ENCODE measurements at places on chromosomes 11 and 22.

DNA sequence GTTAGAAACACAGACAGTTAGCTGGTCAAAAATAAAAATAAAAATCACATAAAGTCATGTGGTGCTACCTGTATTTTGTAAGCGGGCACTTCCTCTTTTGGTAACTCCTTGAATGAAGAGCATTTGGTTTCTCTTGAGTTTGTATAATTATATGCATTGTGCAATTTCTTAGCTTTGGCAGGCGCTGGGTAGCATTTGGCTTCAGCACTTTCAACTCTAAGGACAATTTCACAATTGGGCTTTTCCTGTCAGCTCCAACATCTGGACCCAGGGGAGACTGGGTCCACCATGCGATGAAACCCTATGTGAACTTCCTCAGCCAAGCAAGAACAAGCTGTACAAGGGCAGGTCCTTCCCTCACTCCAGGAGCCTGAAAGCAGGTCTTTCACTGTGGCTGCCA, 169.1 kb downstream of the RRAS2 start:
- no peak for DNase-seq

GRCh38 chr11:118774032-118774431, 16.9 kb downstream of the DDX6 start:
- no peak for DNase-seq

- DNase-seq = no peak
Measured at GRCh38 chr11:67439321-67440228, 2.1 kb upstream of the PTPRCAP start.

DNA sequence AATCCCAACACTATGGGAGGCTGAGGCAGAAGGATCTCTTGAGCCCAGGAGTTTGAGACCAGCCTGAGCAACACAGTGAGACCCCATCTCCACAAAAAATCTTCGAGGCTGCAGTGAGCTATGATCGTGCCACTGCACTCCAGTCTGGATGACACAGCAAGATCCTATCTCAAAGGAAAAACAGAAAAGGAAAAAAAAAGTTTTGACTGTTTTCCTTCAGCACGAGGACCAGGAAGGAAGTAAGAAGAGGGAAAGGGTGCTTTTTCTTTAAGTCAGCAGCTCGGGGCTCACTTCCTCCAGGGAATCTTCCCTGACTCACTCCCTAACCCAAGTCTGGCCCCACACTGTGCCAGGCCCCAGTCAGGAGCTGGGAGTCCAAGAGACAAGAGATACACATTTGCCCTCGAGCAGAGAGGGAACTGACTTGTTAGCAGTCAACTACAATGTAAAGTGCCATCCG, 14.2 kb downstream of the ARRB1 start:
- no peak for DNase-seq

- DNase-seq = no peak
Measured at GRCh38 chr11:119726150-119726553, 2.8 kb downstream of the NECTIN1 start.

DNA sequence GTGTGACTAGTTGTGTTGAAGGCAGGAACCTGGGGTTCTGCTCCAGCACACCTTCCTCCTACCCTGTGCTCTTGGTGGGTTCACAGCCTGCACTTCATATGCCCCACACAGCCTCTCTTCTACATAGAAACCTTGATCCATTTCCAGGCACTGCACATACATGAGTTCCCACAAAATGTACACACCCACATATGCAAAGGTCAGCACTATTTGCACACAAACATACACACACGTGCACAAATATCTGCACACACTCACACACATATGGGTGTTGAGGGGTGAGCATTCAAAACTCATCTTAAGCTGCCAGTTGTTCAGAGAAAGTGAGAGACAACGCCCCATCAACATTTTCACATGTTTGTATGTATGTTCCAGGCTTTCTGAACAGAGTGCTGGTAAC, 201.0 kb downstream of the BARX2 start:
- no peak for DNase-seq

DNA sequence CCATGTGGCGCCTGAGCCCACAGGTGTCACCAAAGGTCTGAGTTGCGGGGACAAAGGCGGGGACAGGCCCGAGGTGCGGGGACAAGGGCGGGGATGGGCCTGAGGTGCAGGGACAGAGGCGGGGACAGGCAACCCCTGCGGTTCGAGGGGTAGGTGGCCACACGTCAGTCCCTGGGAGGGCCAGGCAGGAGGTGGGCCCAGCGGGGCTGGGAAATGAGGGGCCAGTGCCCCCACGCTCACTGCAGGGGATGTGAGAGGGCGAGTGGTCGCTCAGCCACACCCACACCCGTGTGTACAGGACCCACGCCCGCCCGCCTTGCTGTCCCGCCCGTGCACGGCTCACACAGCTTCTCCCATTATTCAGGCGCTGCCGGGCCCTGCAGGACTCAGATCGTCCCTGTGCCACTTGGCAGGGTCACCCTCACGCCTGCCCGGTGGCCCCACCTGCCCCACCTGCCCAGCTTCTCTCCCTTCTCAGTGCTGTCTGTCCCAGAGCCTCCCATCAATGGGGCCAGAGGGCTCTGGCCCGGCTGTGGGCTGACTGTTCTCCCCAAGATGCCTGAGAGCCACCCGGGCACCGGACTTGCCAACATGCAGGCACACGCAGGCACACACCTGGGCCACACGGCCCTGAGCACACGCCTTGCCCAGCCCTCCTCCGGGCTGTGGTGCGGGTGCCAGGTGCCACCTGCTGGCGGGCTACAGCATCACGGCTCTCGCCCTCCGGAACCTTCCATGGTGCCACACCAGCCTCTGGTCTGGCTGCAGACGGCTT, 14.2 kb upstream of the MUC6 start:
- DNase-seq = peak; percentile 70
